ENCODE measurements at places on chromosomes 7 and 10. TPM values are rescaled to one million over a fixed set of nuclear protein-coding genes. Genes with fewer than 3 reads are reported as not detected.

Gene PRKG1
- total RNA-seq, result 24.9 TPM

Gene STAMBPL1
- 2.4 TPM for total RNA-seq

Gene SPRN
- not detected for total RNA-seq

Gene LIPN
- total RNA-seq, result 0.22 TPM

Gene PAX2
- total RNA-seq, result not detected

Gene LRIT1
- total RNA-seq, result not detected

Gene LAMB1
- 56.1 TPM for total RNA-seq

Gene SORCS3
- total RNA-seq, result 0.10 TPM

Gene NKX2-3
- total RNA-seq, result not detected

Gene FAM53B
- total RNA-seq, result 45.3 TPM

Gene FBXL13
- 0.27 TPM for total RNA-seq

Gene SLC39A12
- not detected for total RNA-seq

Gene FGFR2
- total RNA-seq, result 0.17 TPM

Gene SPDYE11
- not detected for total RNA-seq

Gene C10orf62
- total RNA-seq, result 0.35 TPM

Gene NUP205
- total RNA-seq, result 16.0 TPM

Gene PSPH
- 14.6 TPM for total RNA-seq

Gene CRTAC1
- 1.6 TPM for total RNA-seq

Gene SFTPA1
- 0.17 TPM for total RNA-seq

Gene EXOSC1
- total RNA-seq, result 14.7 TPM

Gene DNAH11
- total RNA-seq, result 0.12 TPM

Gene LIPJ
- not detected for total RNA-seq

Gene PNLIPRP3
- total RNA-seq, result not detected

Gene CALHM1
- total RNA-seq, result not detected

Gene RASA4B
- 7.5 TPM for total RNA-seq

Gene ZNF503
- total RNA-seq, result 6.8 TPM

Gene TMEM140
- total RNA-seq, result 16.5 TPM

Gene CPA2
- not detected for total RNA-seq

Gene CCDC172
- not detected for total RNA-seq

Gene BAIAP2L1
- total RNA-seq, result 2.0 TPM

Gene UCMA
- total RNA-seq, result not detected

Gene MYL10
- total RNA-seq, result not detected

Gene STMP1
- 30.3 TPM for total RNA-seq

Gene THSD7A
- total RNA-seq, result 1.0 TPM
